ENCODE measurements at places on chromosomes 2 and 18.

DNA sequence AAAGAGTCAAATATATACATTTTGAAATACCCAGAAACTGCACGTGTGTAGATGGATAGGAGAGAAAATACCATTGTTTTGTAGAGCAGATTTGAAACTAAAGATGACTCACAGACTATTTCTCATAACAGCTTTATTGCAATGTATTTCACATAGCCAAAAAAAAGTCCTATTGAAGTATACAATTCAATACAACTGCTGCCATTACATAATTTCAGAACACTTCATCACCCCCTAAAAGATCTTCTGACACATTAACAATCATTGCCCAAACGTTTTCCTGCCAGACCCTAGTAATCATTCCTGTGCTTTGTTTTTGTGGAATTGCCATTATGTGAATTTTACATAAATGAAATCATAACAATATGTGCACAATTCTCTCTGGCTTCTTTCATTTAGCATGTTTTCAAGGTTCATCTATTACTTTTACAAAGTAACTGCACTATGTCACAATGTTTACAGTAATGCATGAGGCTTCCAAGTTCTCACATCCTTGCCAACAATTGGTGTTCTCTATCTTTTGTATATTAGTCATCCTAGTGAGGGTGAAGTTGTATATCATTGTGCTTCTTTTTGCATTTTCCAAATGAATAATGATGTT, 378.6 kb upstream of the CWC22 start:
- DNase-seq = peak; percentile 3

GRCh38 chr18:63205791-63206252, 113.7 kb downstream of the BCL2 start:
- no peak for DNase-seq

DNA sequence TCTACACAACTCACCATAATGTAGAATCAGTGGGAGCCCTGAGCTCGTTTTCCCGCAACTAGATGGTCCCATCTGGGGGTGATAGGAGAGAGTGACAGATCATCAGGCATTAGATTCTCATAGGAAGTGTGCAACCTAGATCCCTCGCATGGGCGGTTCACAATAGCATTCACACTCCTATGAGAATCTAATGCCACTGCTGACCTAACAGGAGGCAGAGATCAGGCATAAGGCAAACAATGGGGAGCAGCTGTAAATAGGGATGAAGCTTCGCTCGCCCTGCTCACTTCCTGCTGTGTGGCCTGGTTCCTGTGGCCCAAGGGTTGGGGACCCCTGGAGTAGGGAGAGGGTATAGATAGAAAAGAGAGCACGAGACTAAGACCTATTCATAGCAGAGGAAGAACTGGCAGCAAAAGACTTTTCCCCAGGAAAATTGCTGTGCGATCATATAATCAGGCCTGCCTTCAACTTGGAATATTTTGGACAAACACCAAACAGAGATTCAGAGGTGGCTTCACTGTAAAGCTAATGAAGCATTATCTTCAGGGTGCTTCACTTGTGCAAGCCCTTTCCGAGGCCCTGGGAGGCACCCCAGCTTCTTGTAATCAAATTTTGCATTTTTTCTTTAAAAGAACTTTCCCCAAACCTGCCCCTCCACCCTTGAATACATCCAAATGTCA, 29.0 kb upstream of the ATL2 start:
- DNase-seq = no peak

DNA sequence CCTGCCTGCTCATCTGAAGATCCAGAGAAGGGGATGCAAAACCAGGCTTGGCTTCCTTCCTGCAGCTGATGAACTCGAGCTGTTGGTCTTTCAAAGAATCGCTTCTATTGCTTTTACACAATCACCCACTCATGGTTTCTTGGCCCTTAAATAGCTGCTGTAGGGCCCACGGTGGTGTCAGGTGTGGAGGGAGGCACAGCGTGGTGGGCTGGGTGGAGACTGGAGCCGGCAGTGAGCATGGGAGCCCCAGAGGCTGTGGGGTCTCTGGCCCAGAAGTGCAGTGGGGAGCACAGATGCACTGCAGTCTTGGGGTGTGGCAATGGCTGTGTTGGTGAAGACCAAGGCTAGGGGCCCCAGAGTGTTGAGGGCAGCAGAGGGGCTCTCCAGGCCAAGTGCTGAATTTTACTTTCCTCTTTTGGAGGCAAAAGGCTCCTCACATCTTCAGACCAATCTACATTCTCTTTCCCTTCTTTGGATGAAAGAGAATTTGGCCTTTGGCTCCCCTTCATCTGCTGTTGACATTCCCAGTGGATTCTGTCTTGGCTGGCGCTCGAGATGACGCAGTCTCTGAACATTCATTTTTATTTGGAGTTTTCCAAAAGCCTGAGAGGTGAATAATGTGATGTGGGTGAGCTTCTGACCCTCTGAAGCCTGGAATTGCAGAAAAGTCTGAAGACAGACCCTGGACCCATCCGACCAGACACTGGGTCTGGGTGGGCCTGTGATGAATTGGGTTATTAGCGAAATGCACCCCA, 70.1 kb upstream of the ASB18 start:
- no peak for DNase-seq

DNA sequence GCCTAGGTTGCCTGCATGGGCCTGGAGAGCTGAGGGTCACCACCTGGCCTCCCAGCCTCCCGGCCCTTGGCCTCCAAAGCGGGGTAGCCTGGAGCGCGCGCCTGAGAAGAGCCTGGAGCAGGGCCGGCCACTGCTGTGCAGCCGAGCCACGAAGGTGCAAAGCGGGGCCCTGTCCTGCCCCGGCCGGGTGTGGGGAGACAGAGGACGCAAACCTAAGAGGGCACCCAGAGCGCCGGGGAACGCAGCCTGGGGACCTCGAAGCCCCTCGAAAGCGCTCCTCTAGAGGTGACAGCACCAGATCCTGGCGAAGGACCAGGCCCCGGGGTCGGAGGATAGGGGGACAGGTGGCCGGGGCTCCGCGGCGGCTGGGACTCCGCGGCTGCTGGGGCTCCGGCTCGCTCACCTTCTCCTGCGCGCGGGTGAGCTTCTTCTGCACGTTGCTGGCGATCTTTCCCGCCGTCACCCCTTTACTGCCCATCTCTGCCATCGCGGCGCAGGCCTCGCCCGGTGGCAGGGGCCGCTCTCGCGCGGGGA, 430 bp downstream of the BIN1 start:
- no peak for DNase-seq

- DNase-seq = no peak
Measured at GRCh38 chr18:629269-630150, 27.9 kb upstream of the TYMS start.

GRCh38 chr2:96423291-96423690, 81.9 kb downstream of the NEURL3 start:
- DNase-seq = no peak

- no peak for DNase-seq
Measured at GRCh38 chr2:221571025-221571550, 1.0 kb downstream of the EPHA4 start.

All from kidney capillary endothelial cell (primary cell).